ENCODE measurements at places on chromosomes 11 and 22.

GRCh38 chr11:125923012-125923579 lies 18.8 kb downstream of the DDX25 start:
- no peak for DNase-seq

- DNase-seq: no peak
Observed at GRCh38 chr11:64023712-64024710, 11.7 kb upstream of the FLRT1 start.

GRCh38 chr11:105609832-105610781 lies at the start of gene GRIA4:
TSS of gene GRIA4 (plus strand) at chr11:105610073. CDS start at chr11:105610998, 925 bp downstream.
- no peak for DNase-seq

GRCh38 chr11:70400643-70401042 lies 2.3 kb downstream of the CTTN start:
- DNase-seq: no peak

DNA sequence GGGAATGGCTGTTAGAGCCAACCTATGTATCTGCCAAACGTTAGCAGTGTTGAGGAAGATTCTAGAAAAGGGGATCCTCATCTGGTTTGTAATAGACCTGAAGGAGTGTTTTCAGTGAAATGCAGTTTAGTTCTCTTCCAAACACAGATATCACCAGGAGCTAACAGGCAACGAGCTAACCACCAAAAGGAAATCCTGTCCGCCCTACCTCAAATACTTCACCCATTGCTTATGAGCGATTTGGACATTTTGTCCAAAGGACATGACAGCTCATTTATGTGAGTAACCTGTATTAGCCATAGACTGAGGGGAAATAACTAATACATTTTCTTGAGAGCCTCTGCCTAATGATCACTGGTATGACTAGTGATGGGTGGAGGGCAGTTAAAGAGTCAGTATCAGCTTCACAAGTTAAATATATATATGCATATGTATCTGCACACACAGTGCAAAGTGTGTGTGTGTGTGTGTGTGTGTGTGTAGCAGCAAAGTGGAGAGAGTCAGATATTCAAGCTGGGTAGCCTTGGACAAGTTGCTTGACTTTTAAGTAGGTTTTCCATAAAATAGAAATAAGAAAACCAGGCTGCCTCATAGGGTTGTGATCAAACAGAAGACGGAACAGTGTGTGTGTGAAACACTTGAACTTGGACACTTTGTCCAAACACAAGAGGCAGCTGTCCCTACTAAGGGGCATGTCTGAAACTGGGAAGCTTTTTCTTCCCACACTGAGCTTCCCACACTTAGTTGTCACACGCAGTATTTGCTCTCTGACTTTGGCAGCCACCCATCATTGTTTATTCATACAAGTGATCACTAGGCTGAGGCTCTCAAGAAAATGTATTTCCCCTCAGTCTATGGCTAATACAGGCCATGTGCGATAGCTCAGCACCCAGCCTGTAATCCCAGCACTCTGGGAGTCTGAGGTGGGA lies 940 bp upstream of the C11orf91 start:
- DNase-seq: no peak

DNA sequence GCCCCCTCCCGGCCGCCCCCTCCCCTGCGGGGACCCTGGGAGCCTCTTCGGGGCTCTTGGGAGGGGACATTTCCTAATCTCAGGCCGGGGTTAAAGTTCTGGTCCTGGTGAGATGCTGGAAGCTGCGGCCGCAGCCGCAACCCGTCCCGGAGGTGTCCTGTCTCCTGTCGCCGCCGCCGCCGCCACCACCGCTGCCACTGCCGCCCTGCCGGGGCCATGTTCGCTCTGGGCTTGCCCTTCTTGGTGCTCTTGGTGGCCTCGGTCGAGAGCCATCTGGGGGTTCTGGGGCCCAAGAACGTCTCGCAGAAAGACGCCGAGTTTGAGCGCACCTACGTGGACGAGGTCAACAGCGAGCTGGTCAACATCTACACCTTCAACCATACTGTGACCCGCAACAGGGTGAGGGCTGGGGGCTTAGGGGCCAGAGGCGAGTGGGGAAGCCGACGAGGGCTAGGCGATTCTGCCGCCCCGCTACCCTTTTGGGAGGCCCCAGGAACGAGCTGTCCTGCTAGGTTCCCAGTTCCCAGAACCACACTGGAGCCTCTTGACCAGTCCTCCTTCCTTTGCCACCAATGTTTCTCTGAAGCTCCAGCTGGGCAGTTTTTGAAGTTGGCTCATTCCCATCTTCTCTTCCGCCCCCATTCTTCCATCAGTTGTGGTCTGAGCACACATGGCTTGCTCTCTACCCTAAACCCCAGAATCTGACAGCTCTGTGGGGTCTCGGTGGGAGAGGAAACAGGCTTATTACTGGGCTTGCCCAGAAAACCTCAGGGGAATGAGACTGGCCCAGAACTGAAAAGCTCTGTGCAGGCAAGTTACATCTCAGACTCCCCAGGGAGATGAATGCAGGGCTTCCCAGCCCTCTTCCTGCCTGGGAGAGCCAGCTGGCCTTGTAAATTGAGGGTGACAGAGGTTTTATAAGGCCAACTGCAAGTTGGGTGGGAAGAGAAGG lies 781 bp downstream of the SIDT2 start:
- no peak for DNase-seq

DNA sequence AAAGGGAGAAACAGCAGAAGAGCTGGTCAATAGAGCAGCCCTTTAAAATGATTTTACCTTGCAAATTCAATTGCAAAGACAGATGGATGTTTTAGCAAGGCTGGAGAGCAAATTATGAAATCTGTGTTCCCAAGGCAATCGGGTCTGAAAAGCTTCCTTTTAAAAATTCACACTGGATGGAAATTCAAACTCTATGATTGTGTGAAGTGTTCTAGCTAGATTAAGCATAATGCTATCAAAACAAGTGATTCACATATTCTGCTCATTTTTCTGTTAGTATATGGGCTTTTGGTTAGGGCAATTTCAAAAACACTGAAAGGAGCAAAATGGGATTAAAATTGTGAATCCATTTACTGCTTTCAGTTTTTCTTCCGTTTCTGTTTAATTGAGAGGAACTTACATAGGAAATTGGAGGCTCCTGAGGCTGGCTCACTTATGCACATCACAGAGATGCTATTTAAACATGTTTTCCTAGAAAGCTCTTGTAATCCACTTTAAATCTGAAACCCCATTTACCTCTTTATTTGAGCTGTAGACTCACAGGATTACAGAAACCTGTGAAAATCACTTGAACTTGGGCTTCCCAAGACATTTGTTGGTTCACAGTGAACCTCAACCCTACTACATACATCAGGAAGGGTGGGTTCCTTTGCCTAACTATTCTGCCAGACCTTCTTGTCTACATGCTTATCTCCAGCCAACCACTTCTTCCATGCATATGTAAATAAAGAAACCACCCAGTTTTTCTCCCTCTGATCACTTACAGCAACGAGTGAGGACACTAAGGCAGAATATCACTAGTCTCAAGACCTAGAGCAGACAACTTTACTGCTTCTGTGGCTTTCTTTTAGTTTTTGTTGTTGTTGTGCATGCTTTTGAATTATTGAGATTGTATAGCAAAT lies 201.9 kb upstream of the PITPNB start:
- no peak for DNase-seq

DNA sequence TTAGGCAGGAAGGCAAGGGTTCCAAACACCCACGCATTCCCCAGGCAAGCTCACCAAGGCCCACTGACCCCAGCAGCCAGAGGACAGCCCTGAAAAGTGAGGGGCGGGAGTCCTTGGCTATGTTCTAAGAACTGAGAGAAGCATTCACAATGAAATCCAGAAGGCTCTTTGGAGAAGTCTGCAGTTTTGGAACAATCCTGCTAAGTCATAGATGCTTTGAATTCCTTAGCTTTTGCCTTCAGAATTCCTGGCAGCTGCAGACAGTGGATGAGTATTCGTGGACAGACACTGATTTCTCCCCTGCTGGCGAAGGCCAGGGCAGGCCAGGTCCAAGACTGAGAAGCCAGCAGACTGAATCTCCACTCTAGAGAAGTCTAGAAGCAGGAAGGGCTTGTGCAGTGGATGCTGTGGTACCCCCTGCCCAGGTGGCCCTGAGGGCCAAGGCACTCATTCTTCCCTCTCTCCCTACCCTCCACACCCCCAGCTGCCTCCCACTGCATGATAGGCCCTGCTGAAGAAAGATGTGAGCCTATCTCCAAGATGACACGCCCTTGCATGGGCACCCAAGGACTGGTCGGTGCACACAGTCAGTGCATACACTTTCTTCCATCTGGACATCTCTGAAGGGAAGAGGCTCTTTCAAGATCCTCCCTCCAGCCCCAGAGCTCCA lies 133.2 kb upstream of the TEAD1 start:
- no peak for DNase-seq

- DNase-seq: peak; percentile 4
Observed at GRCh38 chr11:126194121-126194543, 17.3 kb downstream of the RPUSD4 start.

- no peak for DNase-seq
Observed at GRCh38 chr11:7657306-7658025, 15.8 kb downstream of the CYB5R2 start.

DNA sequence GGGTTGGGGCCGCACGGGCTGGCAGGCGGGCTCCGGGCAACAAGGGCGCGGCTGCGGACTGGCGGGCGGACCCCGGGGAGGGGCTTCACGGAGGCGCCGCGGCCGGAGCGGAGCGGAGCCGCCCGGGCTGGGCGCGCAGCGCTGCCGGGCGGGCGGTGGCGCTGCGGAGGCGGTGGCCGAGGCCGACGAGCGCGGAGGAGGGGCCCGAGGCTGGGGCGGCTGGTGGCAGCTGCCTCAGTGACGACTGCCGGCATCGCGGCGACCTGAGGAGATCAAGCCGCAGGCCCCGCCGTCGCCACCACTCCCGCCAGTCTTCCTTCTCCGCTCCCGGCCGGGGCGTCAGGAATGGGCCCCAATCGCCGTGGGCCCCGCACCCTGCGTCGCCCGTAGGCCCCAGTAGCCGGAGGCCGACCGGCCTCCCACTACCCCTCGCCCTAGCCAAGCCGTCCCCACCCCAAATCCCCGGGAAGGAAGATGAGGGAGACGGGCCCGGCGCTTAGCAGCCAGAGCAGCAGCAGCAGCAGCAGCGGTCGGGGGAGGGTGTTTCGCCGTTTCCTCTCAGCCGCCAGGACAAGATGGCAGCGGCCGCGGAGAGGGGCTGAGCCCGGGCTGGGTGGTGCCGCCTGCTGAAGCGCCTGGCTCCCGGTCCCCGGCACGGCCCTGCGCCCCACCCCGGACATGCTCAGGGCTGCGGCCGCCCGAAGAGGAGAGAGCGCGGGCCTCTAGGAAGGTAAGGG lies at the start of gene HIPK3:
HIPK3 (plus strand) TSS at position 222 of the 737 bp plus-strand sequence.
- DNase-seq: peak; percentile 61

- DNase-seq: no peak
Observed at GRCh38 chr11:8685306-8685705, 2.7 kb downstream of the RPL27A start.

- no peak for DNase-seq
Observed at GRCh38 chr11:22194306-22194705, 1.4 kb downstream of the ANO5 start.

- DNase-seq: no peak
Observed at GRCh38 chr11:76677458-76677765, 6.9 kb upstream of the LRRC32 start.
